Stromal cell of bone marrow (primary cell): ENCODE measurements at places on chromosomes 6 and 20.
A peak's percentile ranks its signal among the peaks of the same experiment; 100 is the strongest.

DNA sequence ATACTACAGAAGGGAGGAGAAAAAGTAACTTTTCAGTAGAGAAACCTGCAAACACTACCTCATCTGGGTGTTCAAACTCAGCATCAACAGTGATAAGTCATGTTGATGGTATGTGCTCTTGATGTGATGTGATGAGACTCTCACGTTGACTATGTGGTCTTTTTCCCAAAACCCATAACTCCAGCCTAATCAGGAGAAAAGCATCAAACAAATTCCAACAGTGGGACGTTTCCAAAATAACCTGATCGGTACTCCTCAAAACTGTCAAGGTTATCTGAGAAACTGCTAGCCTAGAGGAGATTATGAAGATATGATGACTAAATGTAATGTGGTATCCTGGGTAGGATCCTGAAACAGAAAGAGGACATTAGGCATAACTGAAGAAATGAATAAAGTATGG lies 41.9 kb upstream of the TAB2 start:
- no peak for DNase-seq

DNA sequence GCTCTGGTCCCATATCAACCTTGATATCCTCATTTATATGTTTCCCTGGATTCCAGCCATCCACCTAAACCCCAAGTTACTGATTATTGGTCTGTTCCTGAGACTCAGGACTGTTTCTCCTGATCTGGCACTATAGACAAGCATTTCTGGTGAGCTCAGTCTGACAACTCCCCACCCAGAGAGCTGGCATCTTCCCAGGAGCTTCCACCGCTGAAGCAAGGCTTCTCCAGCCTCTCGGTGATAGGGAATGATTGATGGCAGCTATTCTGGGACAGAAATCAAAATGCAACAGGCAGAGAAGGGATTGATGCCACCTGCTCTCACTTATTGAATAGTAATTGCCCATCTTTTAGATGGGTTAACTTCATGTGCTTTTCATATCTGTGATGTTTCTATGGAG lies 169.7 kb upstream of the GGTLC1 start:
- DNase-seq, result no peak

GRCh38 chr6:50850223-50851048 lies 31.8 kb downstream of the TFAP2B start:
- DNase-seq, result no peak

- no peak for DNase-seq
These were observed 162.0 kb upstream of the DTNBP1 start for GRCh38 chr6:15824811-15825210.

GRCh38 chr6:24858177-24858653 lies 59.5 kb upstream of the ARMH2 start:
- DNase-seq, result peak; percentile 32

- DNase-seq, result no peak
These were observed 26.1 kb upstream of the SLC22A7 start for GRCh38 chr6:43271944-43272343.

GRCh38 chr6:12232339-12232738 lies 57.8 kb upstream of the EDN1 start:
- peak; percentile 19 for DNase-seq

- DNase-seq, result no peak
These were observed 38.3 kb downstream of the METTL24 start for GRCh38 chr6:110319843-110320242.

DNA sequence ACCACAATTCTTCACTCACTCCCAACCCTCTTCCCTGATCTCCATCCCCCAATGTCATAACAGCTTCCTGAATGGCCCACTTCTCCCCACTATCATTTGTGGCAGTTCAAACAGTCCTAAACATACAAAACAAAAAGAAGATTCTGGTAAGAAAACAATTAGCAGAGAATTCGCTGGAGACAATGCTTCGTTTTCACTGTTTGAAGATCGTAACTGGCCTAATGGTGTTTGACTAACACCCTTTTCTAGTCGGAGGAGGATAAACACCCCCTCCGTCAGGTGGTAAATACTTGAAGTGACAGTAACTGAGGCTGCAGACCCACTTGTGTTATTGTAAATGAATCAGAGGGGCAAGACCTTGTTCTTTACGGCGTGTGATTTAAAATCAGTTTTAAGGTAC lies 3.8 kb downstream of the EYA2 start:
- no peak for DNase-seq

DNA sequence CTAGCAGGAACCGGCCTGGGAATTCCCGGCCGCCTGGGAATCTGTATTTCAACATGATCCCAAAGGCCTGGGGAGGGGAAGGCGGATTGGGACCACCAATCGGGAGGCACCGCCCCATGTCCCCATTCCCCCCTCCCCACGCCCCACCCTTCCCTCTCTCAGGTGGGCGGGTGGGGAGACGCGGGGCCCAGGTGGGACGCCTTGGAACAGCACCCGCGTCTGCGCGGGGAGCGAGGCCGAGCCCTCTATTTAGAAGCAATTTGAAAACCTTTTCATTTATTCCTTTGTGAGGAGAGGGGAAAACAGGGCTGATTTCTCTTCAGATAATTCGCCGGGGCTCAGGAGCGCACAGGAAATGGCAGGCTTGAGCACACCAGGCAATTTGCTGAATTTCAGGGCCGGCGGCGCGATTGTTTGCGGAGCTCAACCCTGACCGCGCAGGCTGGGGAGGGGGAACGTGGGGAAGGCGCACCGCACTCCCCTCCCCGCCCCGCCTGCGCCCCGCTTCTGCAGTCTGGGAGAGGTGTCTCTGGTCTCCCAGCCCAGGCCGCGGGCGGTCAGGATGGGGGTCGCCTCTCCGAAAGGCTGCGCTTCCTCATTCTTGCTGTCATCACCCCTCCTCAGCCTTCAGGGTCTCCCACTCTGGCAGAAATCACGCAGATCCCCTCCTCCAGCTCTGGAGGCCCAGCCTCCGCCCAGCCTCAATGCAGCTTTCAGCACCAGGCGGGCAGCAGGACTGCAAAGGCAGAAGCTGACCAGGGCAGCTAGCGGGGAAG lies 170.0 kb downstream of the GRM4 start:
- DNase-seq, result no peak

DNA sequence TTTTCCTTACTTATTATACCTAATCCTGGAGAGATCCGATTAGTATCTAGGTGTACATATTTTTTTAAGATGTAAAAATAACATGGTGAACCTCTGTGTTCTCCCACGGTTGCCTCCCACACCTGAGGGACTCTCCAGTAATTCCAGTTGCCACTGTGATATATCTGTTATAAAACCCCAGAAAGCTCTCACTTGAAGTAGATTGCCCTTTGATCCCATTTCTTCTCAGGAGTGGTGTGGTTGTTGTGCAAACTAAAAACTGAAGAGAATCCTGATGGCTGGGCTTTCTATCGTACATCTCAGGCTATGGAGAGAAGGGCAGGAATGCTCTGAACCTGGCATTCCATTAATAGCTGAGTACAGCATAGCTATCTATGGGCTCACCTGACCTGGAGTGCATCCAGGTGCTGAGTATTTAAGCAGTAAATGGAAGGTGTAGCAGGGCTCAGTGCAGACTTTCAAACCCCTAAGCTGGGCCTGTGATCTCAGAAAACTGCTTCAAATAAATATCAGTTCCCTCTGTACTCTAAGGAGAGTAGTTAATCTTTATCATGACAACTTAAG lies 41.0 kb downstream of the VGLL2 start:
- DNase-seq, result no peak

DNA sequence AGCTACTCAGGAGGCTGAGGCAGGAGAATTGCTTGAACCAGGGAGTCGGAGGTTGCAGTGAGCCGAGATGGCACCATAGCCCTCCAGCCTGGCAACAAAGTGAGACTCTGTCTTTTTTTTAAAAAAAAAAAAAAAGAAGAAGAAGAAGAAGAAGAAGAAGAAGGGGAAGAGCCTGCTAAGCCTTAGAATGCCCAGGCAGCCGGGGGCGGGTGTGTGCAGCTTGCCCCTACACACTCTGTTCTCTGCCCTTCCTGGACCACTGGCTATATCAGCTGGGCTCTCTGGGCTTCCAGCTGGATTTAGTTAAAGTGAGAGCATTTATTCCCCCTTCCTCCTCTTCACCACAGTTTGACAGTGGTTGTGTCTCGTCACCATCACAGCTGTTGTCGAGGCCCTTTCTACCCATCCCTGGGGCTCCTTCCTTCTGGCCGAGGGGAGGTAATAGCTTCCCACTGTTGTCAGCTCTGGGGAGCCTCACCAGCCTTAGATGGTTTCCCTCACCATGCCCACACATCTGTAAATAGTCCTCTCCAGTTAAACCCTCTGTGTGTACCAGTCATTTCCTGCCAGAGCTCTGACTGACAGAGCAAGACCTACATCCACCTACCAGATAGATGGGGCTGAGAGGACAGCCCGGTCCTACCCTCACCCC lies 77.6 kb downstream of the TRERF1 start:
- no peak for DNase-seq

DNA sequence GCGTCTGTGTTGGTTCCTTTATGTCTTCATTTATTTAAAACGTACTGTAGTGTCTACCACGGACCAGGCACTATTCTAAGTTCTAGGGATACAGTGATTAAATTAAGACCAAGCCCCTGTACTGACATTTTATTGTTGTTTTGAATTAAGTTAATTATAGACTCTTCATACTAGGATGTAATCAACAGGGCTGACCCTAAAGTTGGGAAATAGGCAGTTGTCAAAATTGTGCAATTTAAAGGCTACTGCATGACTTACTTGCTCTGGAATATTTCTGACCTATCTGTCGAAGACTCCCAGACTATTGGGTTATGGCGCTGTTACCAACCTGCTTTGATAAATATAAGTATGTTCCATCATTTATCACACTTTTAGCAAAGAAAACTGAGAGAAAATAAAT lies 6.7 kb downstream of the MYO6 start:
- no peak for DNase-seq
